ENCODE measurements at places on chromosomes 4 and X.

GRCh38 chrX:65871671-65872311 is 168.1 kb downstream of the VSIG4 start:
- no peak for DNase-seq

- no peak for DNase-seq
These were observed 279.2 kb upstream of the FGF16 start for GRCh38 chrX:77167993-77168392.

DNA sequence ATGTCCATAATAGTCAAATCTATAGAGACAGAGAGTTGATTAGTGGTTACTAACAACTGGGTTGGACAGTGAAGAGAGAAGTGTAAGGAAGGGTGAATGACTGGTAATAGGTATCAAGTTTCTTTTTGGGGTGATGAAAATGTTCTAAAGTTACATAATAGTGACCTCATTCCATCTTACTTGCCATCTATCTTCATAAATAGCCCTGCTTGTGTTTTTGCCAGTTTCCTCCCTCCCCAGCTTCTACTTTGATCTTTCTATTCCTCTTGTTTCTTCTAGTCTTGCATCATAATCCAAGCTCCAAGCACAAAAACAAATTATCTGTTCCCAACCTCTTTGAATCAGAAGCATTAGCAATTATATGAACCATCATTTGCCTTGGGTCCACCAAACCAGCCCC is 40.2 kb upstream of the TET2 start:
- no peak for DNase-seq

- no peak for DNase-seq
These were observed 187.9 kb upstream of the FAM9B start for GRCh38 chrX:9221781-9222180.

DNA sequence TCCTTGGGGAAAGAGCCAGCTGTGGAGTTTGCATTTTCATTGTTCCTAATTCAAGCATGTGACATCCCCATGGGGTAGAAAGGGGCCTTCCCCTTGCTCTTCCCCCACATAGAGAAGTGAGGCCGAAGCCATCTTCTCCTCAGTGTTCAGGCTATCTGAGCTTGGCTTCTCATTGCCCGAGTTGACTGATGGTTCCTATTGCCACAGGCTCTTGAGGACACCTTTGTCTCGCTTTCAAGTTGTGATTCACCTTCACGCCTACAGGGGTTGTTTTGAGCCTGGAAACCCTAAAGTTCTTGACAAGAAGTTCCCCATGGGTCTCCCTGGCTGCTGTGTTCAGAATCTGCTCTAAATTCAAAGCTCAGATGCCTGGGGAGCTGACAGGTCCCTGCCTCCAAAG is 25.0 kb downstream of the CCNQ start:
- DNase-seq = no peak

- no peak for DNase-seq
These were observed 10.8 kb upstream of the RHOH start for GRCh38 chr4:40185830-40186664.

DNA sequence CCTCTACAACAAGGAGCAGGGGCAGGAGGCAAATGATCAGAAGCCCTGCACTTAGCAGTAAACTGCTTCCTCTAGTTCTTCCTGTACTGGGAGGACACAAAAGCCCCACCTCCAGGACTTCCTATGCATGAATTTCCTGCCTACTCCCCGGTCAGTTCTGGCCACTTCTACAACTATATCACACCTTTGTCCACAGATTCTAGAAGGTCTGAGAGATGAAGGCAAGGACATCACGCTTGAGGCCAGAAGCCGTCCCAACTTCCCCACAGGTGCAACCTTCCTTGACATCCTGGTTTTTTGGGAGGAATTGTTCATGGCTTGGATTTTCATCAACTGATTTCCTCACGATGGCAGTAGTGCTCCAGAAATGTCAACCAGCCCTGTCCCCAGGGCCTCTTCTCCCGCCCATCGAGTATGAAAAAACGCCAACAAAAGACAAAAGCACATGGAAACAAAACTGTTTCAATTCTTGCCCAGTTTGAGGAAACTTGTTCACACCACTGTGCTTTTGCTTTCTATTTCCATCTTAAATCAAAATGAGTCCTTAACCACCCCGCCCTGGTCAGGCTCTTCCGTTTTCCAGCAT is 206.5 kb upstream of the STK26 start:
- DNase-seq = no peak

- no peak for DNase-seq
These were observed 73.9 kb downstream of the KDR start for GRCh38 chr4:55051532-55051931.

GRCh38 chr4:152172146-152172545 is 363.7 kb downstream of the FBXW7 start:
- no peak for DNase-seq

- no peak for DNase-seq
These were observed 274.0 kb downstream of the CHIC1 start for GRCh38 chrX:73836956-73837477.

- DNase-seq = no peak
These were observed at the start of gene MAGEB18 for GRCh38 chrX:26138274-26138673. MAGEB18 (plus strand) TSS chrX:26138343; CDS start chrX:26138986, 643 bp downstream.

GRCh38 chr4:31715302-31715701 is 995.1 kb downstream of the PCDH7 start:
- no peak for DNase-seq

DNA sequence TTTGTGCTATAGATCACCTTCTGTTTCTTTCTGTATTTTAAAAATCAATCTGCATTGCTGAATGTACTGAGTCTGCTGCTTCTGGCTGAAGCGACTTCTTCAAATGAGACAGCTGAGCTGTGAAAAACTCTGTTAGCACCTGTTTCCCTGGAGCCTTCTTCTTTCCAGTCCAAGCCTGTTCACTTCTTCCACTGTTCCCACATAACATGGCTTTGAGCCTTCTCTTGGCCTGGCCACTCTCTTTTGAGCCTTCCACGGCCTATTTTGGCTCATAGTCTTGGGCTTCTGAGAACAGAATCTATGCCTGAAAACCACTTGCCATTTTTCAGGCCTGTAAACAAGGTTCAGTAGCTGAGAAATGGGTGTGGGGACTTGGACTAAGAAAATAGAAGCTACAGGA is 132.9 kb upstream of the IGFBP7 start:
- DNase-seq = no peak

- no peak for DNase-seq
These were observed 479.7 kb upstream of the DIAPH2 start for GRCh38 chrX:96204928-96205327.
